ENCODE measurements at places on chromosomes 1 and 21.

GRCh38 chr1:47675721-47676120 is 237.9 kb downstream of the FOXD2 start:
- no peak for DNase-seq

DNA sequence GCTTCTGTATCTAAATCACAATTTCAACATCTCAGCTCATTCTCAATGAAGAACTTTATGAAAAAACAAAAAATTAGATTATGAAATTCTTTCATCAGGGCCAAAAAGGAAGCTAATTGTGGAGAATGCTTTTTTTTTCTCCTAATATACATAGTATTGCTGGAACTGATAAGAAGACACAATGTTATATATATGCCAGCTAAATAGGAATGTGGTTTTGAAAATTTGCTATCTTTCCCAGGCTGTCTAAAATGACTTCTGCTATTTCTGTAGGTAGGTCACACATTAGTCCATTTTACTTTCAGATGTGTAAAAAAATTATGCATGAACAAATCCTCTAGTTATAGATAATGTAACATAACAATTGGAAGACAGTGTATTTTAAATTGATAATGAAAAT is 732.9 kb downstream of the RWDD3 start:
- no peak for DNase-seq

GRCh38 chr1:101371259-101371658 is 134.4 kb downstream of the S1PR1 start:
- DNase-seq: peak; percentile 73

DNA sequence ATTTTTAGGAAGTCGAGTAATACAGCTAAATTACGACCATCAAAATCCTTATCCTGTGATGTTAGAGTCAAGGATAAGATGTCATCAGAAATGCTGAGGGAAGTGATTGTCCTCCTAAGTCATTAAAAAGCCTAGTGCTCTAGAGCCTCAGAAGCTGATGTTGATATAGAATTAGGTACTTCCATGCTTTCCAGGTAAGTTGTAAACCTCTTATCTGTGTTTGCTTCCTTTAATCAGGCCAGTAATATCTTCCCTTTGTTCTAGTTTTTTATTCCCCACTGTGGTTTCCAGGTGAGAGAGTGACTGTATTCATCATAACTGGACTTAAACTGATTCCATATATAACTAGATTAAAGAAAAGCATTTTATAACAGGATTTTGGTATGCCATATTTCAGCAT is 44.4 kb downstream of the SMG7 start:
- no peak for DNase-seq

DNA sequence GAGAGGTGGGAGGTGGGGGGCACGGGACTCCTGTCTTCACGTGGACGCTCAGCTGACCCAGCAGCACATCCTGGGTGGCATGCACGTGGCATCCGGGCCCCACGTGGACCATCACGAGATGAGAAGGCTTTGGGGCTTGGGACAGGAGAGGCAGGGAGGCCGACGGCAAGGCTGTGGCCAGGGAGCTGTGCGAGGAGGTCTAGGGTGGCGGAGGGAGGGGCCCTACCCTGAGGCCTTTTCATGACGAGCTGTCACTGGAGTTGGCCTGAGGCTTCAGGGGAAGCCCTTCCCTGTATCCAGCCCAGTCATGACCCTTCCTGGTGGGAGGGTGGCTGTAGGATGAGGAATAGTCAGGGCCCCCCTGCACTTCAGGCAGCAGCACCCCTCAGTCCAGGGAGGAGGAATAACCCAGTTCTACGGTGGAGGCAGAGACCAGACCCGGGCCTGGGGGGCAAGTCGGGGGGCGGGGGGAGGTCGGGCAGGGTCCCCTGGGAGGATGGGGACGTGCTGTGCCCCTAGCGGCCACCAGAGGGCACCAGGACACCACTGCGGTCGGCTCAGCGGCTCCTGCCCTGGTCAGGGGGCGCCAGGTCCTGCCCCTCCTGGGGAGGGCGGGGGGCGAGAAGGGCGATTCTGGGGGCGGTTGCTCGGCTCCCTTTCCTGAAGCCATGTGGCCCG is 2.0 kb upstream of the PERM1 start:
- no peak for DNase-seq

DNA sequence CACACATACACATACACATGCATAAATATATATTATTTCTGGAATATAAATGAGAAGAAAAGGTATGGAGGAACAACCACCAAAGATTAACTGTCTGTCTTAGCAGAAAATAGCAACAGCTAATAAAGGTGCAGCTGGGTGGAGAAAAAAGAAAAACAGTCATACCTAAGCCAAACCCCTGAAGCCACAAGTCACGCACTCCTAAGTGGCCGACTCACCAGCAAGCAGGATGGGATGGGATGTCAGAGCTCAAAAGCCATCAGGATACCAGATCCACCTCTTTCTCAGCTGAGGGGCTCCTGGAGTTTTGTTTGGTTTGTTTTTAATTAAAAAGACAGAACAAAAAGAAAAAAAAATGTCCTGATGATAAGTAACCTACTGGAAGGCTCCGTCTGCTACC is 64.7 kb upstream of the HIVEP3 start:
- DNase-seq: no peak

DNA sequence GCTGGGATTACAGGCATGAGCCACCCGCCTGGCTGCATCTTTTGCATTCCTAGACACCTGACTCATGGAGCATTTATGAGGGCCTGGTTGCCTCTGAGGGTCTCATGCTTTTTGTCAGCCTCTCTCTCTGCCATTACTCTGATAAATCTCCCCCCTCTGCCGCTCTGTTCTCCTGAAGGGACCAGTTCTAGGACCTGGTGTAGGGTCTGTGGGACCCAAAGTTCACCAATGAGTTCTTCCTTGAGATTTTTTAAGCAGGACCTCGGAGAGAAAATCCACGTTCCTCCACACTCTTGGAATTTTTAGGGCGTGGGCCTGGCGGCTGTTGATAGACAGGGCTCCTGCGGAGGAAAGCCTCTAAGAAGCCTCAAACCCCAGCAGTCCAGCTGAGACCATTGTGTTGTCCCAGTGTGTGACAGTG is 91.9 kb upstream of the ERRFI1 start:
- no peak for DNase-seq

GRCh38 chr21:42421018-42421793 is 17.5 kb downstream of the UBASH3A start:
- no peak for DNase-seq

- no peak for DNase-seq
Measured at GRCh38 chr1:209590405-209590804, 6.9 kb downstream of the CAMK1G start.

DNA sequence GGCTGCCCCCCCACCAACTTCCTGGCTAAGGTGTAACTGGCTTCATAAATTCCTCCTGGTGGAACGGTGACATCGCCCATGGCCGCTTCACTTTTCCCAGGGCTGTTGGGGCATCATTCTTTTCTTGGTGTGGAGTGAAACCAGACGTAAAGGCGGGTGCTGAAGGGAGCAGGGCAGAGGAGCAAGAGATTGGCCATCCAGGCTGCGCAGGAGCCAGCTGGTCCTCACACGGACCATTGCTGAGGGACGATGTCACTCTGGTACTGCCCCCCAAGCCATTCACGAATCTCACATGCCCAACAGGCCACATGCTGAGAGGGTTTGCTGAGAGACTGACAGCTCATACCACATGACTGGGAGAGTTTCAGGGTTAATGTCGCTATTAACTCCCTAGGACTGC is 10.5 kb upstream of the PKP1 start:
- DNase-seq: no peak

DNA sequence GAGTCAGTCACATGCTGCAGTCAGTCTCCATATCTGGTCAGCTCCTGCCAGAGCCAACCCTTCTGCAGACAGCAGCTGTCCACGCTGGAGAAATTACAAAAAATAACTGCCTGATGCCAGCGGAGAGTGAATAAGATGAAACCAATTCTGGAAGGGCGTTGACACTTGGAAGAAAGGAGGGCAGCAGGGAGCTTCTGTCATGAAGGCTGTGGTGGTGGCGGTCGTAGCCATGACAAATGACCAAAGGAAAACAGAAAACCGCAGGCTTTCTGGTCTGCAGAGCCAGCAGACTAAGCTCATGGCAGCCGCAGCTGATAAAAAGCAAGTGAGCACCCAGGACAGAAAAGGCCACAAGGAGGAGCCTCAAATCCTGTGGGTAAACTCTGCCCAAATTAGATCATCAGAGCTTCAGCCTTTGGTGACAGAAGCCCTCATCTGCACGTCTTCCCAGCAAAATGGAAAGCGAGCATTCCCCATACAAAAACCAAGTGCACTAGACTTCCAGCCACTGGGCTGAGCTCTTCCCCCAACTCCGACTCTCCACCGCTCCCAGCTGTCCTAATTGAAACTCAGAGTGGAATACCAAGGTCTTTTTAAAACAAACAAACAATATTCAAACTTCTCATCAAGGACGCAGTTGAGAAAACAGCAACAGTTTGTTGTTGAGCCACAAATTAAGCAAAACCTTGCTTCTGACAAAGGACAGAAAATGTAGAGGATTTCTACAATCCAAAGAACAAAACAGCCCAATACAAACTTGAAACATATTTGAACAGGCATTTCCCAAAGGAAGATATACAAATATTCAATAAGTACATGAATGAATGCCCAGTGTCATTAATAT is 28.7 kb downstream of the RSPH1 start:
- peak; percentile 15 for DNase-seq

GRCh38 chr1:188386161-188386560 is 1557.4 kb downstream of the PLA2G4A start:
- no peak for DNase-seq

DNA sequence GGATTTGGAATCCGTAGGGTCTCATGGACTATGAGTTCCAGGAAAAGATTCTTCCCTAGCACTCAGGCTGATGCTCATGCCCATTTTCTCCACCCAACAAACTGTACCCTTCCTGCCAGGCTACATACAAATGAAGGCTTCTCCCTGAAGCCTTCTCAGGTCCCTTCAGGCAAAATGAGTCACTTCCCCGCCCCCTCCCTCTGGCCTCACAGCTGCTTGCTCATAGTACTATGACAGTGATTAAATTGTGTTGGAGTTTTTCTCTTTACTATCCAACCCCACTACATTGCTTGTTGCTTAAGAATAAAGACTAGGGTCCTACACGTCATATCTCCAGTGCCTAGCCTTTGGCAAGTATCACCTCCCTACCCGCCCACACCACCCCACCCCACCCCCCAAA is 207.6 kb upstream of the NFIA start:
- peak; percentile 73 for DNase-seq

DNA sequence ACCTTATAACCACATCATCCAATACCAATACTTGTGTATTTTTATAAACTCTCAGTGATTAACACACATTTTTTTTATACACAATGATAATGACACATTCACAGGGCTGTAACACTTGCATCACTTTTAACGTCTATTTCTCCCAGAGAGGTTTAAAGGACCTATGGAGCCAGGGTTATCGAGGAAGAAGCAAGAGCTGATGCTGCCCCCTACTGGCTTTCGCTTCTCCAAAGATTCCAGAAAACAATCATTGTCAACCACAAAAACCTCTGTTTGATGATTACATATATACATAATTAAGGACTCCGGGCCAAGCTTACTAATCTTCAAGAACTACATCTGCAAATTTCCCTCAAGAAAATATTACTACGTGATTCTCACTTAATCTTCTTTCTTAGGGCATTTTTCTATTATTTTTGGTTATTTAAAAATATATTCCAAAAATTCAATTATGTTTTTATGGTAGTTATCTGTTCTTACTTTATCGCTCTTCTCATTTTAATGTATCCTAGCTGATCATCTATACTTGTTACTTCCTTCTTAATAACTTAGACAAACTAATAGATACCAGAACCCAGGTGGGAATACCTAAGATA is 214.5 kb downstream of the VAV3 start:
- peak; percentile 64 for DNase-seq

GRCh38 chr1:206939841-206940587 is 6.3 kb downstream of the PIGR start:
- DNase-seq: no peak

DNA sequence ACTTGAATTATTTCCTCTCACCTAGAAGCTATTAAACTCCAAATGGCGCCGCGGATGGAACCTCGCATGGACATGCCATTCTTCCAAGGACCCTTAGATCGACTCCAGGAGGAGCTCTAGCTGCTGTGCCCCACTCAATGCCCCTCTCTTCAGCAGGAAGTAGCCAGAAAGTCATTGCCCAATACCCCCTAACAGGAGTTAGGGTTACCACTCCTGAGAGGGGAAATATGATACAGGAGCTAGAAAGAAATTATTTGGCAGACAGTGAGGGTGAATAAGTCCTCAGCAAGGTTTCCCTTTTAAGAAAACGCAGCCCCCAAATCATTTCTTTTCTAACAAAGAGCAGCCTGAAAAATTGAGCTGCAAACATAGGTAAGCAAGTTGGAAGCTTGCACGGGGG is 28.6 kb downstream of the TFB2M start:
- DNase-seq: no peak

DNA sequence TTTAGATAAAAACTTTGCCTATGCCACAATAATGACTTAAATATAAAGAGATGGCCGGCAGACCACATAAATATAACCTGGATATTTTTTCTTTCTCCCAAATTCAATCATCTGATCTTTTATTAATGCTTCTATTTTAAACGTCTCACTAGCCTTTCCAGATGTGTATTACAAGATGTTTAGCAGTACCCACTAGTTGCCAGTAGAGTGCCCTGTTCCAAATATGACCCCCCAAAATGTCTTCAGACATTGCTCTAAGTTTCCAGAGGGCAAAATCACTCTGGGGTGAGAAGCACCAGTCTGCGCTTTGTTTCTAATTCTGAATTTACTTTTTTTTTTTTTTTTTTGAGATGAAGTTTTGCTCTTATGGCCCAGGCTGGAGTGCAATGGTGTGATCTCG is 268.1 kb downstream of the GRIK1 start:
- DNase-seq: no peak

- DNase-seq: no peak
Measured at GRCh38 chr21:39954570-39954969, 87.3 kb downstream of the PCP4 start.

DNA sequence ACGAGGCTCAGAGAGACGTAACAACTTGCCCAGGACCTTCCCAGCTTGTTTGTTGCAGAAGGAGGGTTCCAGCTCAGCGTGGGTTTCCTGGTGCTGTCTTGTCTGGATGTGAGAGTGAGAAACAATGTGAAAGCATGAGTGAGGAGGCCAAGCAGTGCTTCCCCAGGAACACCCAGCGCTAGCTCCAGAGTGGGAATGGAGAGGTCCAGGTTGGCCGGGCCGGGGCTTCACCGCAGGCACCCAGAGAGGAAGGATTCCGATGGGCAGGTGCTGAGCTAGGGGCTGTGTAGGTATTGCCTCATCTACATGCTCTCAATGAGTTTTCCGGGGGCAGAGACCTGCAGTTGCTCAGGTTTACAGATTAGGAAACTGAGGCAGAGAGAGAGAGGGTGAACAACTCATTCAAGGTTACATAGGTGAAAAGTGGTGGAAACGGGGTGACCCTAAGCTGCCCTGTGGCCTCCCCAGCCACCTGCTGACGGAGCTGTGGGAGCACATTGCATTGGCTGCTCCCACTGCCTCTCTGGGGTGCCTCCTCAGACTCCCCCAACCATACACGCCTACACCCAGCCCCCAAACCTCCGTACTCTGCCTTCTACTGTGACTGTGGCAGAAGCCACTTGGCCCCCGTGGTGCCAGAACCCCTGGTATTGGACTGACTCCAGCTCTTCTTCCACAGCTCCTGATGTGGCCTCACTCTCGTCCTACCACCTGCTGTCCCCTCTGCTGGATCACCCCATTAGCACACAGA is 51.2 kb downstream of the B3GALT5 start:
- no peak for DNase-seq
